ENCODE measurements at places on chromosomes 7 and 10.

DNA sequence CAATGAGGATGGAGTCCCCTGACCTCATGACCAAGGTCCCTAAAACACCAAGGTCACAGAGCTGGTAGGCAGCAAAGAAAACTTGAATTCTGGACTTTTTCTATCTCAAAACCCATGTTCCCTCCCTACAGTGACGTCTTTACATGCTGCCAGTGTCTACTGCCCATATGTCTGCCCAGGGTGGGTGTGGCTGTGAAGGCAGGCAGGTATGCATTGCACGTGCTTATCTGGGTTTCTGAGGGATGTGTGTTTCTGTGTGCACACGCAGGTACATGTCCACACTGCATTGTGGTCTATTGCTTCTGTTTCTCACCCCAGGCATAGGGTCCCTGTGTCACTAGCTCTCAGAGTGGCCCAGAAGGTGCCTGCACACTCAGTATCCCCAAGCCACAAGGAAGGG, 13.5 kb downstream of the ATP6V1F start:
- no peak for DNase-seq

GRCh38 chr10:132363376-132363775, 31.4 kb downstream of the LRRC27 start:
- no peak for DNase-seq

GRCh38 chr7:11130012-11130411, 156.3 kb downstream of the PHF14 start:
- no peak for DNase-seq

DNA sequence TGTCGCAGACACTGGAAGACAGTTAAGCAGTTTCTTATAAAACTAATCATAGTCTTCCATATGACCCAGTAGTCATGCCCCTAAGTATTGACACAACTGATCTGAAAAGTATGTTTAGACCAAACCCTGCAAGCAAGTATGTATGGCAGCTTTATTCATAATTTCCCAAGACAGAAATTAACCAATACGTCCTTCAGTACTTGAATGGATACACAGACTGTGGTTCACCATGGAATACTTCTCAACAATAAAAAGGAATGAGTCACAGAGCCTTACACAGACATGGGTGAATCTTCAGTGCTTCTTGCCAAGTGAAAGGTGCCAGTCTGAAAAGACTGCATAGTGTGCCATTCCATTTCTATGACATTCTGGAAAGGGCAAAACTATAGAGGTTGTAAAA, 50.2 kb upstream of the AKR1E2 start:
- peak; percentile 94 for DNase-seq

- no peak for DNase-seq
Measured at GRCh38 chr7:65250216-65250615, 123.4 kb upstream of the ZNF92 start.

GRCh38 chr10:46077141-46077554, 31.1 kb upstream of the MSMB start:
- DNase-seq, result peak; percentile 16

DNA sequence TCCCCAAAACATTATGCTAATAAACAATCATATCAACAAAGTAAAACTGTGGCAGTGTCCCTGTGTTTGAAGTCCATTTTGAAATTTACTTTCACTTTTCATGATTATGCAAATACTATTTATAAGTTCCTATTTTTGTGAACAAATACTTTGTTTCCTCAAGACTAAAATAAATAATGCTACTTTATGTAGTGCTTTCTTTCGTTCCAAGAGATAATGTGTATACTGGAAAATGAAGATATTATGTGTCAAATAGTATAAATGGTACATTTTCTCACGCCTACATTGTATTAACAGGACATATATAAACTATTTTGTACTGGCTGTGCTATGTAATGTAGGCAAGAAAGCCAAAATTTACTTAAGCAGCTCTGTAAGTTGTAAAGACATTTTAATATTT, 136.3 kb downstream of the MALRD1 start:
- DNase-seq, result no peak
